Activated B cell treated with CpG ODN at 0.5 μM for 24 hours (primary cell): ENCODE measurements at places on chromosomes 2 and 18.

DNA sequence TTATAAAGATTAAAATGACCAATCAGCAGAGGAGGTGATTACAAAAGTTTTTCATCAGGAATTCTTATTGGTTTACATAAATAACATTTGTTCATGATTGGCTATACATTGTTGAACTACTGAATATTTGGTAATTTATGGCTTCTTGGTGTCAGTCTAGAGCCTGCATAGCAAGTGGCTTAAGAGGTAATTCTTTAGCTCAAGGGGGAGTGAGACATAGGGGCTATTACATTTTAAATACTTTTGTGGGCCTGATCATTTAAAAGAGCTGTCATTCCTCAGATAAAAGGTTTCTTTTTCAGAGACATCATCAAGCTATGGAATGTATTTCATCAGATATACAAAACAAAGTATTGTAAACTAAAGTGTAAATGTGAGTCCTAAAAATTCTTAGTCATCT is 373.8 kb downstream of the EPHA4 start:
- no peak for DNase-seq

GRCh38 chr18:65347446-65347845 is 403.4 kb upstream of the CDH7 start:
- no peak for DNase-seq

DNA sequence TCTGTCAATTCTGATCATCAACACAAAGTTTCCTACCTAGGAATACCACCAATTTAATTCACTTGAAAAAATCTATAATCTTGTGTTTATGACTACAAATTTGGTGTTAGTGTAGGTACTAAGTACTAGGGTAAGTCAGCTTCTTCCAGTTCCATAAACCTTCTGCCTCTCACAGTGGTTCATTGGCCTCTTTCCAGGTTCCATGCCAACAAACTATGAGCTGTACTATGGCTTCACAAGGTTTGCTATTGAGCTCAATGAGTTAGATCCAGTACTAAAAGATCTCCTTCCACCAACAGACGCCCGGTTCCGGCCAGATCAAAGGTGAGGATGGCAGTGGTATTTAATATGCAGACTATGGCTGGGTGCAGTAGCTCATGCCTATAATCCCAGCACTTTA is 58.8 kb downstream of the PRKRA start:
- DNase-seq, result no peak

GRCh38 chr18:39599251-39599650 is 2033.7 kb upstream of the CELF4 start:
- no peak for DNase-seq

DNA sequence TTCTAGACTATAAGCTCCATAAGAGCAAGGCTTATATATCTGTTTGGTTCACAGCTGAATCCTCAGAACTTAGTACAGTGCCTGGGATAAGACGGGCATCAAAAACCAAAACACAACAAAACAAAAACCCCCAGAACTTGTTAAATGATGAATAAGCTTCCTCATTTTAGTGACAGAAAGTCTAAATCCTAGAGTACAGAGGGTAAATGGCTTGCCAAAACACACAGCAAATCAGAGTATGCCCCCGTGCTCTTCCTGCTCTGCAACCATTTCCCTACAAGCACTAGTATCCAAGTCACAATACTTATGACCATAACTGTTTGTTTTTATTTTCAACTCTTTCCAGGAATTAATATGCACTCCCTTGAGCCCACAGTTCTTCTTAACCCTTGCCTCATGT is 10.1 kb downstream of the ZNF521 start:
- DNase-seq, result no peak

DNA sequence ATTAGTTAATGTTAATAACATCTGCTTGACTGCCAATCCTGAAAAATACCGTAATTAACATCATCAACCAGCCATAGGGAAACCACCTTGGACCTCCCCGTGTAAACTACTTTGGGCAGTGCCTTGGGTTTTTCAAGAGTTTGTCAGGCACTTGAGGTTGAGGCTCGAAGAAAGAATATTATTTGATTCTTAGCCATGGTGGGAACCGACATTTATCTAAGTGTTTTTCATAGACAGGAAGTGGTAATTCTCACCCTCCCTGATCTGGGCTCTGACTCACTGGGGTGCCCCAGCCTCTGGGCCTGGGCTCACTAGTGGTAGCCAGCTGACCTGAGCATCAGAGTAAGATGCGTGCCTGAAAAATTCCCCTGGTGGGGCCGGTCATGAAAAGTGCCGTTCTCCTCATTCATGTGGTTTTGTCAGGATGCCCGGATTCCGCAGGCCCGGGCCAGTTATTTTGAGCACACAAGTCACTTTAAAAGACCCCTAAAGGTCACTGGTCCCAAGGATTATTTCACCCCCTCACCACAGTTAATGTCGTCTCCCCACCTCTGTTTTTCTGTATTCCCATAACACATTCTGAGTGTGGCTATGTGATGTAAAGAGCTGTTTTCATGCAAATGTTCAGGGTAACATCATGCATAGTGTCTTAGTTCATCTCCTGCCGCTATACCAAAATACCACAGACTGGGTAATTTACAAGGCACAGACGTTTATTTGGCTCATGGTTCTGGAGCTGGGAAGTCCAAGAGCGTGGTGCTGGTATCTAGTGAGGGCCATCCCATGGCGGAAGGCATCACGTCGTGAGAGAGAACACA is 21.6 kb upstream of the SPATA3 start:
- DNase-seq, result peak; percentile 43

GRCh38 chr2:64780041-64780440 is 126.3 kb upstream of the SERTAD2 start:
- DNase-seq, result no peak

GRCh38 chr2:20062615-20063545 is 11.5 kb upstream of the LAPTM4A start:
- no peak for DNase-seq

DNA sequence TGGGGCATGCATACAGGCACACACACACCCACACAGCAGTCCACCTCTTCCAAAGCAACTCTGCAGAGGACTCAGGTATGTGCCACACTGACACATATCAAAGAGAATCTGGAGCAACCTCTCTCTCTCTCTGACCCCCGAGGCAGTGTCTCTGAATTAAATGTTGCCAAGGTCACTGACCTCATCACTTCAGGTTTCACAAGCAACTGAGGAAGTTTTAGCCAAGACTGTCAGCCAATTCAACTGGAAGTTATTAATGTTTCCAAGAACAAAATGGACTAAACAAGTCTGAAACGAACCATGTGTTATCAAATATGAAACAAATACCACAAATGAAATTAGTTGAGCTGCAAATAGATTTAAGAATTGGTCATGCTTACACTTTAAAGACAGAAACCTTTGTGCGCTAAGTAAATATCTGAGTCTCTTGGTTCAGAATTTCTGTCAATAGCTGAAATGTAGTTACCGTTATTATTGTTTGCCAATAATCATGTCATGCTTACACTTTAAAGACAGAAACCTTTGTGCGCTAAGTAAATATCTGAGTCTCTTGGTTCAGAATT is 86.1 kb downstream of the SLC25A12 start:
- no peak for DNase-seq

DNA sequence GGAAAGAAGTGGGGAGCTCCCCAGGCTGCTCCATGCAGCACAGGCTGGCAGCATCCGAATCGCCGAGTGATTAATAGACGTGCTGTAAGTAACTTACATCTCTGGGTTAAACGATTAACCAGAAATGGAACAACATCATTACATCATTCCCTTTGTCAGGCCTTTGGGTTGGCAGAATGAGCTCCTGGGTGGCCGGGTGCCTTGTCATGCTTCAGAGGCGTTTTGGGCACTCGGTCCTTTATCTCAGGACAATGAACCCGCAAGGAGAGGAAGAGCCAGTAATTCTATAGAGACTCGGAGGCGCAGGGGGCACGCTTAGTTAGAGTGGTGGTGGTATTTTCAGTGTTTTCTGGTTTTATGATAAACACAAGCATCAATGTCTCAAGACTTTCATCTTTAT is 146.9 kb upstream of the TPO start:
- DNase-seq, result no peak

GRCh38 chr2:152428800-152429582 is 94.0 kb downstream of the FMNL2 start:
- no peak for DNase-seq

DNA sequence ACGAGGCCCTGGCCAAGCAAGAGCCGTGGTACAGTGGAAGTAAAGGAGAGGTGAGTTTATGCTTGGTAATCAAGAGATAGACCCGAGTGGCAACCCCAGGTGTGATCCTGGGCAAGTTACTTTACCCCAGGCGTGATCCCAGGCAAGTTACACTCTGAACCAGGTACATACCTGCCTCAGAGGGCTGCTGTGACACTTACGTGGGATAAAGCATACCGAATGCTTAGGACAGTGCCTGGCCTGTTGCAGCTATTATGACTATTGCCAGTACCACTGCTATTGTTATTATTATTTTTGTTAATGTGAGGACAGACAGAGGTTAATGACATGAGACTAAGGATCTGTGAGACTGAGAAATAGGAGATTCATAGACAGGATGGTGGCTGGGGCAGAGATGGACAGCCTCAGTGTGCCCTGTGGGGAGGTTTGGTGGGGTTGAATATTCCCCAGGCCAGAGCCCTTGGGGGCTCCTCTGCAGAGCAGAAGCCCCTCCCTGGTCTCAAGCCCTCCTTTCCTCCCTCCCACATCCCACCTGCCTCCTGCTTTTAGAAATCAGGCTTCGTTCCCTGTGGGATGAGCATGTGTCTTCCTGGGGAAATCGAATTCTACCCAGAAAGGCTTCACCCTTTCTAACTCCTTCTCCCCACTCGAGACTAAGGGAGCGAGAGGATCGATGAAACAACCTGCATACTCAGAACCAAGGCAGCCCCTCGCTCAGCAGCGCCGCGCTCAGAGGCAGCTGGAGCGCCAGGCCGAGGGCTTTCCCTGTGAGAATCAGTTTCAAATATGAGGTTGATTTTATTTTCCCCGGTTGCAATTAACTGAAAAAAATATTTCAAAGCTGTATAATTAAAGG is 62.0 kb upstream of the SIX3 start:
- DNase-seq, result no peak

GRCh38 chr2:11357428-11357972 is 13.1 kb upstream of the ROCK2 start:
- no peak for DNase-seq

- no peak for DNase-seq
Observed at GRCh38 chr18:63997606-63998005, 27.7 kb downstream of the SERPINB8 start.

DNA sequence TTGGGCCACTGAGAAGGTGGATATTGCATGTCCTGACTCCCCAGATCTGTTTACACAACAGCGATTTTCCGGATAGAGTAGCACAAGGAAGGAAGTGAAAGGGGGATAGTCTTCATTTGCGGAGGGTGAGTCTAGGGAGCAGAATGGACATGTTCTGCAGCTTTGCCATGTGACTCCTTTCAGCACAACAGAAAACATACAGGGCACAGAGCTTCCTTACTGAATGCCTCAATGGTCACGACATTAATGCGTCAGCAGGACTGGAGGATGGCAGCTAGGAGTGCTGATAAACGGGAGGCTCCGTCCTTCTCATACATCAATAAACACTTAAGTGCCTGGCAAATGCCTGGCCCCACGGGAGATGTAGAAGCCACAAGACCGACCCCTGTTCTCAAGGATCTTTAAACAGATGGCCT is 163.0 kb downstream of the FAM210A start:
- DNase-seq, result no peak

GRCh38 chr2:27250652-27251379 is 12.0 kb downstream of the SLC30A3 start:
- DNase-seq, result no peak

DNA sequence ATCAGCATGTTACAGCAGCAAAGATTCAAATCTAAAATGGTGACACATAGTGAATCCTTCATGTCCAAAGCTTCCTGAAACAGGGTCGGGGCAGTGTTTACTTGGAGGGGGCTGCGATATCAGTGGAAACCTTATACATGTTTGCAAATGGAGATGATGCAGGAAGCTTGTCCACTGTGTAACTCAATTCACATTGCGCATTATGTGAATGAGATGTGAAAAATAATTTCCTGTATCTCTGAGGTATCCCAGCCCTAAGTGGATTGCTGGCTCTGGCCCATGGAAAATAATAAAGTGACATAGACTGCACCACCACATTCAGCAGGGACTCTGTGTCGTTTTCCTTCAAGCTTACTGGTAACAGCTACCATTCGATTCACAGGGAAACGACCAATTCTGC is 505.5 kb downstream of the GALR1 start:
- DNase-seq, result no peak

GRCh38 chr18:55243857-55244256 is 284.6 kb upstream of the CCDC68 start:
- DNase-seq, result no peak
